ENCODE measurements at places on chromosomes 13 and 19.

DNA sequence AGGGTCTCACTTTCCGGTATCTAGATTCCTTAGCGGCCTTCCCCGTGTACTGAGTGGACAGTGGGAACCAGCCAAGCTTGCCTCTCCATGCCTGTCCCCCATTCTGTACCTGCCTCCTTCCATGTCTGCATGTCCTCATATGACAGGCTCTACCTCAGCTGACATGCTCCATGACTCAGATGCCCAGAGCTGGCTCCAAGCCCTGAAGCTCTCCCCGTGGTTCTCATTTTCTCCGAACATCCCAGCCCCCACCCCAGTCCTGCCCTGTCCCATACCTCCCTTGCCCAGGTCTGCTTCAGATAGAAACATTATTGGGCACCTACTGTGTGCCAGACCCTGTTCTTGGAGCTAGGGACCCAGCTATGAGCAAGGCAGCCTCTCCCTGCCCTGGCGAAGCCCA is 17.1 kb upstream of the SHFL start:
- no peak for DNase-seq

GRCh38 chr19:33811246-33811645 is 14.6 kb downstream of the KCTD15 start:
- DNase-seq, result no peak

GRCh38 chr19:4580961-4581665 is 21.6 kb upstream of the SEMA6B start:
- DNase-seq, result no peak

DNA sequence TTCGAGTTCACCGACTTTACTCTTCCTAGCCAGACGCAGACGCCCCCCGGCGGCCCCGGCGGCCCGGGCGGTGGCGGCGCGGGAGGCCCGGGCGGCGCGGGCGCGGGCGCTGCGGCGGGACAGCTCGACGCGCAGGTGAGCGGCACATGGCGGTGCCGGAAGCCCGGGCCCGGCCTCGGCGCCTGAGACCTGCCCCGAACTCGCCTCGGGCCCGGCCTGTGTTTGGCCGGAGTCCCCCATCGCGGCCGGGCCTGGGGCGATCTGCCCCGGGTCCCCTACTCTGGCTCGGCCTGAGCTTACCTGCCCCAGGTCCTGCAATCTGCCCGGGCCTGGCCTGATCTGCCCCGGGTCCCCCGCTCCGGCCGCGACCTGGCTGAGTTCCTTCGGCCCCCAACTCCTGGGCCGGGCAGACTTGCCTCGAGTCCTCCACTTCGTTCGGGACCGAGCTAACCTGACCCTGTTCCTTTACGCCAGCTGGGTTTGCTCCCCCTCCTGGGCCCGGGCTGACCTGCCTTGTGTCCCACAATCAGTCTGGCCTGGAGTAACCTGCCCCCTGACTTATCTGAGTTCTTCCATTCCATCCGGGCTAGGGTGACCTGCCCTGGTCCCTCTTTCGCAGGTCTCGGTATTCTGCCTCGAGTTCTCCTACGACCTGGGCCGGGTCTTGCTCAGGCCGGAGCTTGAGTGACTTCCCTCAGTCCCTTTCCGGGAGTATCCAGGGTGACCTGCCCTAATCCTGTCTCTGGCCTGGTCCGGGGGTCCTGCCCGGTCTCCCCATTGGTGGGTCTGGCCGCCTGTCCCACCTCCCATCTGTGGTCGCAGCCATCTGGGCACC is 764 bp downstream of the UPF1 start:
- peak; percentile 54 for DNase-seq

- DNase-seq, result no peak
Measured at GRCh38 chr19:3608750-3609322, 2.2 kb upstream of the TBXA2R start.

GRCh38 chr19:40388481-40388880 is 1.5 kb downstream of the HIPK4 start:
- no peak for DNase-seq

GRCh38 chr13:93964146-93964512 is 515.4 kb downstream of the DCT start:
- DNase-seq, result no peak

DNA sequence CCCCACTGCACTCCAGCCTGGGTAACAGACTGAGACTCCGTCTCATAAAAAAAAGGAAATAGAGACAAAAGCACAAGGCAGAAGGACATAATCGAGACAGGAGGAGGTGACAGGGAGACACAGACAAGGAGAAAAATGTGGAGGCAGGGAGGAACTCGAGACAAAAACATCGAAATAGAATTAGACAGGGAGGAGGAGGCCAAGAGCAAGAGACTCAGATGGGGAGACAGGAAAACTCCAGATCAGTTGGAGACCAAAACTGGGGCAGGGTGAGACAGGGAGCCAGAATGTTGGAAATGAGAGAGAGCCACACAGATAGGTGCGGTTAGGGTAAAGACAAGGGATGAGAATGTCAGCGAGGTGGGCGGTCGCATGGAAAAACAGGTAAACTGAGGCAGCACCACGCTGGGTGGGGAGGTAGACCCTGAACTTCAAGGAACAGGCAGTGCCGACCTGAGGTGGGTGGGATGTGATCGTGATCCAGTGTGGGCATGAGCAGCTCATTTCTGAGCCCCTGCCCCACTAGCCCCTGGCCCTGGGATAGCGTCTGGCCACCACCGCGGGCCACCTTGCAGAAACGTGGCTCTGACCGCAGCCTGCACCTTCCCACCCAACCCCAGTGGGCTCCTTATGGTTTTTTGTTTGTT is 15.2 kb downstream of the CYTH2 start:
- DNase-seq, result no peak

DNA sequence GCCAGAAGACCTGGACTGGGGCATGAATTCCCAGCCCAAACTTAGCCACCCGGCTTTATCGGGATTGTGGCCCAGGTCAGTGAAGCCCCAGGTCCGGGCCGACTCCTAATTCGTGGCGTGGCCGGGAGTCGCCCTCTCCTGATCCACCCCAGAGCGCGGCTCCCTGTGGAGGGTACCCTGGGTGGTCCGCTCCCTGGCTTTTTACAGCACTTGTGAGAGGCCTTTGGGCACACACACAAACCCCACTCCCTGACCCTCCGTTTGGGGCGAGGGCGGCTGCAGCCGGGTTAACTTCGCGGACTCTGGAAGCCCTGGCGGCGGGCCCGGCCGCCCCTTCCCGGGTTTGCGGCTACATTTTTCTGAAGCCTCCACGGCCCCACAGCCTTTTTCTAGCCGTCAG is 56.4 kb downstream of the ZNF568 start:
- no peak for DNase-seq

DNA sequence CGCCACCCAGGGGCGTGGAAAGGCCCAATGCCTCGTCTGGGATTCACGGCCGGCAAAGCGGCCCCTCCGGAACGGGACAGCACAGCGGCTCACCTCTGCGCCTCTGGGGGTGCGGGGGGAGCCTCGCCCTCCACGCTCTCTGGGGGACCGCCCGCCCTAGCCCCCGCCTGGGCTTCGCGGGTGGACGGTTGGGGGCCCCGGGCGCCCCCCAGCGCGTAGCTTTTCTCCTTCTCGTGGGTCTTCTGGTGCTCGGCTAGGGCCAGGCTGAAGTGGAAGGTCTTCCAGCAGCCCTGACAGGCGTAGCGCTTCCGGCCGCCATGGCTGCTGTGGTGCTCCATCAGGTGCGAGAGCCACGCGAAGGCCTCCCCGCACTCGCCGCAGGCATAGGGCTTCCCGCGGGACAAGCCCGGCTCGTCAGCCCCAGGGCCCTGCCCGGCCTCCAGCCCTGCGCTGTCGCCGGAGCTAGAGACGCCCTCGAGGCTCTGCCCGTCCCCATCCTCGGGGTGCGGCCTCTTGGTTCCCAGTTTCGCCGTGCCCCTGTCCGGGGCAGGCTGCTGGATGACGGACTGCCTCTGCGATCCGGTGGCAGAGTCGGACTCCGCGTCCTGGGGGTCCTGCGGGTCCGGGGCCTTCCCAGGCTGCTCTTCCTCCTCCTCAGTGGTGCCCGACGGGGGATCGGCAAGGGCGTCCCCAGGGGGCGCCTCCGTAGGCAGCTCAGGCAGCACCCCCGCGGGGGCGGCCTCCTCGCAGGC is 13.3 kb downstream of the ZSCAN18 start:
- no peak for DNase-seq

DNA sequence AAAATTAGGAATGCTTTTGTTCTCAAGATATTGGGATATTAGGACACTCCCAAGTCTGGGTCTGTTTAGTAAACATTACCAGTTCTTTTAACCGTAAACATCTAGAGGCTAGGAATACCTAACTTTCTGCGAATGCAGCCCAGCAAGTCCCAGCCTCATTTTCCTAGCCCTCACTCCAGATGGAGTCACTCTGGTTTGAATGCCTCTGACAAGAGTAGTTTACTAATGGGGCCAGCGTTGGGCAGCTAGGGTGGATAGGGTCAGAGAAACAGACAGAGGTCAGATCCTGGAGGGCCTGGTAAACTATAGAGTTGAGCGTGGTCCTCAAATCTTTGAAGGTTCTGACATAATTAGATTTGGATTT is 53.6 kb downstream of the WDFY2 start:
- DNase-seq, result no peak

- no peak for DNase-seq
Measured at GRCh38 chr13:49044836-49045235, 69.1 kb downstream of the FNDC3A start.

DNA sequence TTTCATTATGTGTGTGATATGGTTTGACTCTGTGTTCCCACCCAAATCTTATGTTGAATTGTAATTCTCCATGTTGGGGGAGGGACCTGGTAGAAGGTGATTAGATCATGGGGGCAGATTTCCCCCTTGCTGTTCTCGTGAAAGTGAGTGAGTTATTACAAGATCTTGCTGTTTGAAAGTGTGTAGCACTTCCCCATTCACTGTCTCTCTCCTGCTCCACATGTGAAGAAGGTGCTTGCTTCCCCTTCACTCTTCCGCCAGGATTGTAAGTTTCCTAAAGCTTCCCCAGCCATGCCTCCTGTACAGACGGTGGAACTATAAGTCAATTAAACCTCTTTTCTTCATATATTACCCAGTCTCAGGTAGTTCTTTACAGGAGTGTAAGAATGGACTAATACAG is 54.3 kb upstream of the SERTM1 start:
- no peak for DNase-seq

- DNase-seq, result no peak
Measured at GRCh38 chr13:79003989-79004898, 345.3 kb upstream of the OBI1 start.

GRCh38 chr13:106796280-106797047 is 228.5 kb upstream of the ARGLU1 start:
- no peak for DNase-seq

DNA sequence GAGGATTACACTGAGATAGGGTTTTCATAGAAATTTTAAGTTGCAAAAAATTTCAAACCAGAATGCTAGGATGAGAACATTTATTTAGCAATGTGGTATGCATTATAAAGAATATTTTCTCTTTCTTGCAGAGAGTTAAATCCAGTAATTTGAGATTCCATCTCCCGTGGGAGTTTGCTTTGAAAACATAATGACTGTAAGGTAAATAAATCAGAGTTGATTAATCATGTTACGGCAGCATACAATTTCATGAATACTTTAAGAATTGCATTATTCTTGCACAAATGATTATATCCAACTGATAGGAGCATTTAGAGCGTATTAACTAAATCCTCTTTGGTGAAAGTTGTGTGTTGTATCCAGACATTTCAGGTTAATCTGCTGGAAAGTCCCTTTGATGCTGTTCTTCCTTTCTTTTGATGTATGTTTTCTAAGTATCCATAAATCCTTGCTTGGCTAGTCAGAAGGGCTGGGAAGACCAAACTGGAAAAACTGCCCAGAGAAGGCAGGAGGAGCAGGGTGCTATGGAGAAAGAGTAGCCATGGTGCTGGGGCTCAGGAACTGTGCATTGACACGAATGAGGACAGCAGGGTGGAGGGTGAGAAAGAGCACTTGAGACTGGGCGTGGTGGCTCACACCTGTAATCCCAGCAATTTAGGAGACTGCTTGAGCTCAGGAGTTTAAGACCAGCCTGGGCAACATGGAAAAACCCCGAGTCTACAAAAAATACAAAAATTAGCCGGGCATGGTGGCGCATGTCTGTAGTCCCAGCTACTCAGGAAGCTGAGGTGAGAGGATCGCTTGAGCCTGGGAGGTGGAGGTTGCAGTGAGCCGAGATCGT is 4.8 kb upstream of the GJA3 start:
- no peak for DNase-seq

- no peak for DNase-seq
Measured at GRCh38 chr19:16623576-16623975, 4.4 kb downstream of the MED26 start.

GRCh38 chr13:27967203-27967735 is 1.8 kb downstream of the CDX2 start:
- DNase-seq, result no peak

GRCh38 chr19:10748927-10749434 is 31.1 kb downstream of the DNM2 start:
- DNase-seq, result no peak

- DNase-seq, result no peak
Measured at GRCh38 chr19:29860492-29860891, 48.7 kb downstream of the CCNE1 start.

- DNase-seq, result no peak
Measured at GRCh38 chr19:11090997-11091702, 1.9 kb downstream of the LDLR start.

- peak; percentile 52 for DNase-seq
Measured at GRCh38 chr19:1026783-1027649, 608 bp downstream of the CNN2 start.

- peak; percentile 70 for DNase-seq
Measured at GRCh38 chr19:1265615-1266128, 3.5 kb upstream of the CIRBP start.

DNA sequence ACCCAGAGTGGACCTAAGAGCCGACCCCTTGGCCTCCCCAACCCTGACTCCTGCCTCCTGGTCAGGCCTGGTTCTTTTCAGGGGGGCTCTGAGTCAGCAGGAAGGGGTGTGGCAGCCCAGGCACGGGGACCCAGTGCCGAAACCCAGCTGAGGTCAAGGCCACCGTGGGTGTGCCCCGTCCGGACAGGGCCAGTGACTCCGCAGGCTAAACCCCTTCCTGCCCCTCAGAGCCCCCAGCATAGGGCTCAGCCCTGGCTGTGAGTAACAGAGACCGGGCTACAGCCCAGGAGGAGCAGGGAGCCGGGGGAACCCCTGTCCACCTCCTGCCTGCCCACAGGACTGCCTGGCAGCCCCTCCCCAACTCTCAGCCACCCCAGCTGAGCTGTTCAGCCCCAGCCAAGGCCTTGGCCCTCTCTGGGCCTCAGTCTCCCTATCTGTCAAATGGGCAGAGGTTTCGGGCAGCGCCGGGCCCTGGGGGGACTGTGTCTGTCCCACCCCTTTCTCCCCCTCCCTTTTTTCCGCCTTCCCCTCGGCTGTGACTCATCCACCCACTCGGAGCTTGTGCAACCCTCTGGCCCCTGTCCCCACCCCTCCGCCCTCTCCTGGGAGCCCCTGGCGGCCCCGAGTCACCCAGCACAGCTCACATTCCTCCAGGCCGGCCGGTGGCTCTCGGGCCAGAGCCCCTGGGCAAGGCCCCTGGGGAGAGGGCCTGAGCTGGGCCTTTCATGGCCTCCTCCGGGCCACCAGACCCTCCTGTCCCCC is 8.6 kb downstream of the ZBTB7A start:
- peak; percentile 83 for DNase-seq

GRCh38 chr13:20195801-20196200 is 3.1 kb upstream of the GJB2 start:
- DNase-seq, result no peak

GRCh38 chr19:38507551-38508127 is 74.1 kb downstream of the RYR1 start:
- no peak for DNase-seq

Measured in stimulated activated CD8-positive, alpha-beta memory T cell treated with anti-CD3 and anti-CD28 coated beads, Interleukin-4, amount 100 ng/mL, for 48 hours (primary cell).